SJCRH30 (cell line): ENCODE measurements at places on chromosomes 13 and 19. TPM values are rescaled to one million over a fixed set of nuclear protein-coding genes. Genes with fewer than 3 reads are reported as not detected.

ZNF682 gene
- 9.5 and 11.7 TPM in 2 replicates for total RNA-seq

TMEM145 gene
- 0.85 TPM in 1 of 2 replicates, not detected in the other for total RNA-seq

CABP5 gene
- total RNA-seq, result not detected in 2 replicates

SPACA4 gene
- total RNA-seq, result not detected in 2 replicates

SOX1 gene
- not detected in 2 replicates for total RNA-seq

FLT3LG gene
- total RNA-seq, result 0.61 and 1.0 TPM in 2 replicates

ZNF417 gene
- total RNA-seq, result 15.6 and 16.1 TPM in 2 replicates

CYP4F11 gene
- total RNA-seq, result 0.13 TPM in 1 of 2 replicates, not detected in the other

ZFP28 gene
- 8.1 and 10.4 TPM in 2 replicates for total RNA-seq

ELANE gene
- not detected in 2 replicates for total RNA-seq

CGB7 gene
- total RNA-seq, result not detected in 2 replicates

CEACAM20 gene
- total RNA-seq, result not detected in 2 replicates

HCN2 gene
- 0.14 and 0.30 TPM in 2 replicates for total RNA-seq

GRCh38 chr19:21850656-21851255 lies 14.8 kb upstream of the ZNF43 start:
- peak overlapping the region; percentile 93; the same call in 1 of the 2 replicates for H3K27ac ChIP-seq
- peaks cover 53% of the 10 kb centered on the region for H3K36me3 ChIP-seq
- H3K4me1 ChIP-seq, result no peaks in the 10 kb centered on the region

DNA sequence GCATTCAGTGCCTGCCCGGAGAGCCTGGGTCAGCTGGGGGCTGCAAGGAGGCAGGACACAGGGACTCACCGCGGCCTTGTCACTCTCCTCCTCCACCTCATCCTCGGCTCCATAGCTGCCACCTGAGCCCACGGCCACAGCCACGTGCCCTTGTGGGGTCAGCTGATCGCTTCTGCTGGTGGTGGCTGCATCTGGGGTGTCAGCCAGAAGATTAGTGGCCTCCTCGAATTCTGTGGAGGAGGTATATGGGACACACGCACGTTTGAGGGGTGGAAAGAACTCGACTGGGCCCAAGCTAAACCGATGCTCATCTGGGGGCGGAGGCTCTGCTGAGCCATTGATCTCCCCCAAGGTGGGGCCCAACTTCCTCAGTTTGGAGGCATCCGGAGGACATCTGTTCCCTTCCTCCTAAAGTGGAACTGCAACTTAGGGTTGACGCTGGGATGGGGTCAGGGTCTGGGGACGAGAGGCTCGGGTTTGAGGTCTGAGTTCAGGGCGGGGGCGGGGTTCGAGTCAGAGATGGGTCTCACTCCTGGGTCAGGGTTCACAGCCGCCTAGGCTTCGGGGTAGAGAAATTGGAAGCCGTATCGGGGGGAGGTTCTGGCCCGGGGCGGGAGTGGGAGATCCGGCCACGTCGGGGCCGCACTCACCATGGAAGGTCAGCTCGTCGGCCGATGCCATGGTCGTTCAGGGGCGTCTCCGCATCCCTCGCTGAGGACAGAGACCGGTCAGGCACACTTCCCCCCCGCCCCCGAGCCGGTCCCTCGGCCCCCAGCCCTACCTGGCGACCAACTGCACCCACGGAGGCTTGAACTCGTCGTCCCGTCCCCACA lies 493 bp downstream of the YIPF2 start:
- H3K27ac ChIP-seq, result no peak overlapping the region; the same call in 1 of the 2 replicates
- 0 out of 2 replicates have a peak, but pooled peaks cover 7% of the 10 kb centered on the region for H3K36me3 ChIP-seq
- no peaks in the 10 kb centered on the region for H3K27me3 ChIP-seq

- H3K4me3 ChIP-seq, result no peak overlapping the region
- H3K36me3 ChIP-seq, result peaks cover 31% of the 10 kb centered on the region
- no peak for DNase-seq
- H3K27me3 ChIP-seq, result no peaks in the 10 kb centered on the region
- peaks cover 23% of the 10 kb centered on the region for H3K4me1 ChIP-seq
Observed at GRCh38 chr19:56106397-56106849, 14.7 kb downstream of the ZNF787 start.

GRCh38 chr13:102558029-102558428 lies 38.8 kb upstream of the TPP2 start:
- H3K27ac ChIP-seq, result no peak overlapping the region
- peaks cover 2% of the 10 kb centered on the region; the same call in 1 of the 2 replicates for H3K4me1 ChIP-seq

DNA sequence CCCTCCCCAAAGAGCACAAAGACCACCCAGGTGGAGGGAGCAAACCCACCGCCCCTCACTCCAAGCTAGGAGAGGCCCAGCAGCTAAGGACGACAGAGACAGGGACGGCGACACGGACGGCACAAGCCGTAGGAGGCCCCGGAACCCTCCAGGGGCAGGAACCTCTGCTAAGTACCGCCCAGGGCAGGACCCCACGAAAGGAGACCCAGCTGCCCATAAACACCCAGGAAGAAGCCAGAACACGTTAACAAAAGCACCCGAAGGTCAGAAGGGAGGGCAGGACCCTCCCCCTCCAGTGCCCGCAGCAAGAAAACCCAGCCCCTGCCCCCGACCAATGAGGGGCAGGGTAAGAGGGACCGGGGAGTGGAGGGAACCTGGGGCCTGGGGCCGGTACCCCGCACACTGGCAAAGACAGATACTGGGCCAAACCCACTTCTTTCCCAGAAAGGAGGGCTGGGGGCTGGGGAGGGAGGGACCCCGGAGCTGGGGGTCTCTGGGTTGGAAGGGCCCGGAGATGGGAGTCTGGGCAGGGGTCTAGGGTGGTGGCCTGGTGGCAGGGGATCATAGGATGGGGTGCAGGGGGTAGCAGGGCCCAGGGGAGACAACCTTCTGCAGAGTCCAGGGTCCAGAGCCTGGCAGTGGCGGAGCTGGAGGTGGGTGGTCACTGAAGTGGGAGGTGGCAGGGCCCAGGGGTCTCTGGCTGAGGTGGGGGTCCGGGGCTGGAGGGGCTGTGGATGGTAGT lies 2.4 kb downstream of the BTBD2 start:
- no peak overlapping the region for H3K27ac ChIP-seq
- no peaks in the 10 kb centered on the region for H3K27me3 ChIP-seq
- H3K4me3 ChIP-seq, result no peak overlapping the region
- H3K36me3 ChIP-seq, result no peaks in the 10 kb centered on the region
- no peak for DNase-seq
- H3K4me1 ChIP-seq, result no peaks in the 10 kb centered on the region

GRCh38 chr13:32253911-32254399 lies 61.2 kb downstream of the ZAR1L start:
- peaks cover 10% of the 10 kb centered on the region for H3K4me1 ChIP-seq
- no peak overlapping the region for H3K27ac ChIP-seq
- H3K4me3 ChIP-seq, result no peak overlapping the region
- H3K36me3 ChIP-seq, result no peaks in the 10 kb centered on the region

DNA sequence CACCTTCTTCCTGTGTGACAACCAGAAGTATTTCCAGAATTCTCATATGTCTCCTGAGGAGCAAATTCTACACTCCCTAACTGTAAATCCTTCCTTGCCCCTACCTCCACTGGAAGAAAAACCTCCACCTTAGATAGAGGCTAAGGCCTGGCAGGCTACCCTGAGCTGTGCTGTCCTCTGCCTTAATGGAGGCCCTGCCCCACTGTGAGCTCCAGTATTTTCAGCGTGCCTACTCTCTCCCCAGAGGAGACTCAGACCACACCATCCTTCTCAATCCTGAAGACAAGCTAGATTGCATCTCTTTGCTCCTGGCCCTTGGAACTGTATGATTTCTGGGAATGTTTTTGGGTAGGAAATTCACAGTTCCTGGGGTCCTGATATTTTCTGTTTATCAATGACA lies 110.0 kb upstream of the OBI1 start:
- no peaks in the 10 kb centered on the region for H3K27me3 ChIP-seq
- no peak overlapping the region for H3K4me3 ChIP-seq
- no peak overlapping the region for H3K27ac ChIP-seq
- no peaks in the 10 kb centered on the region for H3K36me3 ChIP-seq
- DNase-seq, result no peak
- peaks cover 3% of the 10 kb centered on the region; the same call in 1 of the 2 replicates for H3K4me1 ChIP-seq

GRCh38 chr13:84192125-84192524 lies 309.9 kb upstream of the SLITRK1 start:
- no peak overlapping the region for H3K4me3 ChIP-seq
- no peaks in the 10 kb centered on the region for H3K4me1 ChIP-seq
- H3K27ac ChIP-seq, result no peak overlapping the region
- no peaks in the 10 kb centered on the region for H3K27me3 ChIP-seq
- H3K36me3 ChIP-seq, result no peaks in the 10 kb centered on the region

GRCh38 chr13:41460074-41460465 lies 2.7 kb downstream of the RGCC start:
- no peak overlapping the region for H3K27ac ChIP-seq
- no peak overlapping the region for H3K4me3 ChIP-seq
- no peak for DNase-seq
- no peaks in the 10 kb centered on the region for H3K27me3 ChIP-seq

GRCh38 chr19:27774827-27775226 lies 1438.1 kb downstream of the UQCRFS1 start:
- peak; percentile 59 for DNase-seq
- no peaks in the 10 kb centered on the region; the same call in 1 of the 2 replicates for H3K4me1 ChIP-seq
- no peak overlapping the region for H3K27ac ChIP-seq
- no peaks in the 10 kb centered on the region for H3K27me3 ChIP-seq
- H3K4me3 ChIP-seq, result no peak overlapping the region

DNA sequence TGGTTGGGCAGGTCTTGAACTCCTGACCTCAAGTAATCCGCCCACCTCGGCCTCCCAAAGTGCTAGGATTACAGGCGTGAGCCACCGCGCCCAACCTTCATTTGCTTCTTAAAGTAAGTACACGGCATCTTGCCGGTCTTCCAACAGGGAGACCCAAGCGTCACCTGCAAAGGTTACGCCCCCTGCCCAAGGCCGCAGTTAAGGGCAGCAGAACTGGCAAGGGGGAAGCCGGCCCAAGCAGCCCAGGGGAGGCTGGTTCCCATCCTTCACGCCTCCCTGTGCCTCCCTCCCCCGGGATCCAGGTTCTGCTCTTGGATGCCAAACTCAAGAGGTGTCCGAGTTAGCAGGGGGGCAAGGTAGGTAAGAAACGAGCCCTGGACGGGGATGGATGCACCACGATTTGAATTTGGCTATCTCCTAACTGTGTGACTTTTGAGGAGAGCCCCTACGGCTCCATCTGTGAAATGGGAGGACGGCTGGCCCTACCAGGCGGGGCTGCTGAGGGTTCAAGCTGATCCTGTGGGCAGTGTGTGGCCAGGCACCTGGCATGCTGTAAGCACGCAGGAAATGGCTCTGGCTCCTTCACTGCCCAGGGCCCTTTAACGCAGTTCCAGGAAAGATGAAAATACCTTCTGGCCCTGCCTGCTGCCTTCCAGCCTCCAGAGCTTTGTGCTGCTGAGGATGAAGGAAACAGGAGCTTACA lies 9.0 kb downstream of the RFX1 start:
- H3K27me3 ChIP-seq, result no peaks in the 10 kb centered on the region
- no peak overlapping the region for H3K27ac ChIP-seq
- no peak overlapping the region for H3K4me3 ChIP-seq
- H3K36me3 ChIP-seq, result peaks cover 2% of the 10 kb centered on the region; the same call in 1 of the 2 replicates

DNA sequence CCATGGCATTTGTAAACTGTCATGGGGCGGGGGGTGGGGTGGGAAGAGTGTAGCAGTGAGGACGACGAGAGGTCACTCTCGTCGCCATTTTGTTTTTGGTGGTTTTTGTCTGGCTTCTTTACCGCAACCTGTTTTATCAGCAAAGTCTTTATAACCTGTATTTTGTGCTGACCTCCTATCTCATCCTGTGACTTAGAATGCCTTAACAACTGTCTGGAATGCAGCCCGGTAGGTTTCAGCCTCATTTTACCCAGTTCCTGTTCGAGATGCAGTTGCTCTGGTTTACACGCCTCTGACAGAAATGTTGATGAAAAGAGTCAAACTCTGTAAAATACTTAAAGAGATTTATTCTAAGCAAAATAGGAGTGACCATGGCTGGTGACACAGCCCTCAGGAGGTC lies 852.0 kb downstream of the DACH1 start:
- H3K4me1 ChIP-seq, result no peaks in the 10 kb centered on the region
- DNase-seq, result no peak
- H3K27ac ChIP-seq, result no peak overlapping the region

- H3K27ac ChIP-seq, result no peak overlapping the region
- H3K27me3 ChIP-seq, result no peaks in the 10 kb centered on the region
- no peaks in the 10 kb centered on the region for H3K4me1 ChIP-seq
- no peak overlapping the region for H3K4me3 ChIP-seq
Observed at GRCh38 chr13:67642657-67643056, 412.5 kb upstream of the PCDH9 start.

DNA sequence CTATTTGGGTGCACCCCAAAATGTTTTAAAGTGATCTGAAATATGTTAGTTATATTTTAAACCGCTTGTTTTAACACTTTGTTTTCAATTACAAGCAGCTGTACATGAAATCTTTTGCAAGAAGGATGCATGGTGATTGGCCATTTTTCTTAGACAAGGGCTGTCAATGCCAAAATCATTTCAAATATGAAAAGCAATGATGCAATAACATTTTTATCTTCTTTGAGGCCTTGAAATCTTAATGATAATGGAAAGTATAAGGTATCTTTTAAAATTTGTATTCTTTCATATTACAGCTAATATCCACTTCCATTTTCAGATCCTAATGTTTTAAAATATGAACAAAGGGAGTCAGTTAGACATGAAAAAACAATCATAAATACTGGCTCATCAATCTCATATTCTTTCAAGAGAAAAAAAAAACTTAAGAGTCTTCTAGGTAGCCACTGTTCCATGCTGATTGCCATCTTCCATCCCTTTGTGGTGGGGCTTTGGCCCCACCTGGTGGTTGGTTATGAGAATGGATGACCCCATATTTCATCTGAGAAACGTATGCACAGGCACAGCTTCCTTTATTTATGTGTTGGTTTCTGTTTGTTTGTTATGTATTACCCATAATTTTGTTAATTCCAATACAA lies 330.3 kb upstream of the MIR17HG start:
- no peaks in the 10 kb centered on the region for H3K4me1 ChIP-seq
- DNase-seq, result peak; percentile 25
- no peak overlapping the region for H3K27ac ChIP-seq
- H3K4me3 ChIP-seq, result no peak overlapping the region

GRCh38 chr19:8089664-8090601 lies 37.4 kb downstream of the CCL25 start:
- no peak overlapping the region for H3K27ac ChIP-seq
- H3K36me3 ChIP-seq, result no peaks in the 10 kb centered on the region
- H3K4me1 ChIP-seq, result no peaks in the 10 kb centered on the region
- no peaks in the 10 kb centered on the region for H3K27me3 ChIP-seq
- no peak for DNase-seq

- H3K27me3 ChIP-seq, result no peaks in the 10 kb centered on the region
- H3K36me3 ChIP-seq, result no peaks in the 10 kb centered on the region
- H3K4me3 ChIP-seq, result no peak overlapping the region
- no peak overlapping the region for H3K27ac ChIP-seq
- DNase-seq, result no peak
Observed at GRCh38 chr19:11971041-11971440, 6.2 kb downstream of the ZNF763 start.

GRCh38 chr19:17035842-17036424 lies 9.3 kb upstream of the CPAMD8 start:
- no peaks in the 10 kb centered on the region for H3K4me1 ChIP-seq
- H3K4me3 ChIP-seq, result no peak overlapping the region
- H3K27me3 ChIP-seq, result no peaks in the 10 kb centered on the region; the same call in 1 of the 2 replicates
- peak; percentile 50 for DNase-seq

- H3K36me3 ChIP-seq, result peaks cover 32% of the 10 kb centered on the region
- H3K4me1 ChIP-seq, result no peaks in the 10 kb centered on the region
- H3K4me3 ChIP-seq, result no peak overlapping the region
- no peak for DNase-seq
- H3K27ac ChIP-seq, result no peak overlapping the region
Observed at GRCh38 chr19:19051478-19052213, 12.1 kb upstream of the SLC25A42 start.
